ENCODE measurements at places on chromosomes 7 and 10.

- no peak for ATAC-seq
Measured at GRCh38 chr10:72323771-72324191, 30.9 kb downstream of the DNAJB12 start.

DNA sequence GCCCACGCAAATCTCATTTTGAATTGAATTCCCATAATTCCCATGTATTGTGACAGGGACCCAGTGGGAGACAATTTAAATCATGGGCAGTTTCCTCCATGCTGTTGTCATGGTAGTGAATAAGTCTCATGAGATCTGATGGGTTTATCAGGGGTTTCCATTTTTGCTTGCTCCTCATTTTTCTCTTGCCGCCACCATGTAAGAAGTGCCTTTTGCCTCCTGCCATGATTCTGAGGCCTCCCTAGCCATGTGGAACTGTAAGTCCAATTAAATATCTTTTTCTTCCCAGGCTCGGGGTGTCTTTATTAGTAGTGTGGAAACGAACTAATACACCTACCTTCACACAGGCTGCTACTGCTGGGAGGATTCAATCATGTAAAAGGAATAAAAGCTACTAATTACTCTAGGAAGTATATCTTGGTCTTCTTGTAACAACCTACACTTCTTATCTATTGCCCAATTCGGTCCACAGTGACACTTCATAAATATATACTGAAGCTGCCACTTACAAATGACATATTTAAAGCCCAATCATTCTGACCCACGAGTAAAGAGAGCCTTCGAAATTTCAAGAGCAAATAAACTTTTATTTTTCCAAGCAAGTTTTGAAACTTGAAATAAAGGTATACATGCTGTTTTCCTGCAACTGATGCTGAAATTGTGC, 100.3 kb upstream of the ASAH2 start:
- no peak for ATAC-seq

GRCh38 chr10:95346715-95347401, 56.1 kb upstream of the PDLIM1 start:
- no peak for ATAC-seq

DNA sequence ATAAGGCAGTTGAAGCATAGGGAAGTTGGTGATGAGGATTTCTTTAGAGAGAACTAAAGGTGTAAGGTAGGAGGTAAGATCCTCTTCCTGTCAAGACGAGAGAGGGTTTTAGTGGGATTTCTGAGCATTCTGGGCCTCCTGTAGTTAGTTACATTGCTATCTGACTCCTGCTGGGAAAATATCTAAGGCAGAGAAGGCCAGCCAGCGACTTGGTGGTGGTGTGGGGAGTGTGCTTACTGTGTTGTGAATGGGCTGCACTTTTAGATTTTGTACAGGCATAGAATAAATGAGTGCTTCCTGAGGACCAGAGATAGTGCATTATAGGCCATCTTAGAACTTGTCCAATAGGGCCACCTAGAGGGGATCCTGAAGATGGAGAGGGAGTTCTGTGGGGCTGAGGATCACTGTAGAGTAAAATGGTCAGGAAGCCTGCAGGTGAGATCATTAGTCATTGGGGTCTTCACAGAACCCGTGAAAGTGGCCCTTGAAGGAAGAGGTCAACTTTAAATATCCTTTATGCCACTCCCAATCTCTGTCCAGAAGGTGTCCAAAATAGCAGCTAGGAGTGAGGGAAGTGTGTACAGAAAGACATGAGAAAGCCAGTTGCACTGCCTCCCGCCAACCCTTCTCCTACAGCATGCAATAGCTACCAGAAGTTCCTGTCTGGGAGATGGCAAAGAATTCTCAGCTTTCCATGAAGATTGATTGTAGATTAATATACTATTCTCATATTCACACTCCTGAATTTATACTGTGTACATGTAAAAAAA, 266.6 kb downstream of the POLR1F start:
- no peak for ATAC-seq

DNA sequence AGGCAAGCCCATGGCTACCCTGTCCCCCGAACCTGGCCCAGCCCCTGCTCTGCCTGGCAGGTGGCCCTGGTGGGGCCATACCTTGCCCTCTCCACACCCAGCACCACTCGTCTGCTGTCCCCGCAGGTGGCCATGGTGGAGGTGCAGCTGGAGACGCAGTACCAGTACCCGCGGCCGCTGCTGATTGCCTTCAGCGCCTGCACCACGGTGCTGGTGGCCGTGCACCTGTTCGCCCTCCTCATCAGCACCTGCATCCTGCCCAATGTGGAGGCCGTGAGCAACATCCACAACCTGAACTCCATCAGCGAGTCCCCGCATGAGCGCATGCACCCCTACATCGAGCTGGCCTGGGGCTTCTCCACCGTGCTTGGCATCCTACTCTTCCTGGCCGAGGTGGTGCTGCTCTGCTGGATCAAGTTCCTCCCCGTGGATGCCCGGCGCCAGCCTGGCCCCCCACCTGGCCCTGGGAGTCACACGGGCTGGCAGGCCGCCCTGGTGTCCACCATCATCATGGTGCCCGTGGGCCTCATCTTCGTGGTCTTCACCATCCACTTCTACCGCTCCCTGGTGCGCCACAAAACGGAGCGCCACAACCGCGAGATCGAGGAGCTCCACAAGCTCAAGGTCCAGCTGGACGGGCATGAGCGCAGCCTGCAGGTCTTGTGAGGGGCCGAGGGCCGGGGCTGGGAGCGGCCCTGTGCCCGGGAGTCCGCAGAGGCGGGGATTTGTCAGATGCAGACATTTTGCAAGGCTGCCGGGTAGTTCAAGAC, 13.2 kb downstream of the ORAI2 start:
- no peak for ATAC-seq

DNA sequence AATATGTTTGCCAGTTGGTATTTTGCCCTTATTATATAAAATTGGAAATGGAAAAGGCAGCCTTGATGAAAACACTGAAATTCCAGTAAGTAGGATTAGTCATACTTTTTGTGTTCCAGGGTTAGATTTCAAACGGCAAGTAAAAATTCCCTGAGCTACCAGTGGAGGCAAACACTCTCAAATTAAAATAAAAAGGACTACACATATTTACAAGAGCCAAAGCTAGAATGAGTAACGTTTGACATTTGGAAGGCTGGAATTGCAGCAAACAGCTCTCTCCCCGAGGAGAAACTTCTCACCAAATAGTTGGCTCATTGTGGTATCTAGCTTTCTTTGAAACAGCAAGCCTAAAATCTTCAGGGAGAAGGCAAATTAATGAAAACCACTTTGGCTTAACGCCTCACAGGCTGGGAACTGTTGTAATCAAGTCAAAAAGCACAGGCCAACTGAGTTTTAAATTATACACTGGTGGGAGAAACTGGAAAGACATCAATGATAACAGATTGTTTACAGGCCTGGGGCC, 288.4 kb downstream of the SNX13 start:
- no peak for ATAC-seq

- ATAC-seq: no peak
Measured at GRCh38 chr7:155124706-155125105, 54.6 kb downstream of the HTR5A start.

- no peak for ATAC-seq
Measured at GRCh38 chr7:83821866-83822265, 172.9 kb upstream of the SEMA3E start.

DNA sequence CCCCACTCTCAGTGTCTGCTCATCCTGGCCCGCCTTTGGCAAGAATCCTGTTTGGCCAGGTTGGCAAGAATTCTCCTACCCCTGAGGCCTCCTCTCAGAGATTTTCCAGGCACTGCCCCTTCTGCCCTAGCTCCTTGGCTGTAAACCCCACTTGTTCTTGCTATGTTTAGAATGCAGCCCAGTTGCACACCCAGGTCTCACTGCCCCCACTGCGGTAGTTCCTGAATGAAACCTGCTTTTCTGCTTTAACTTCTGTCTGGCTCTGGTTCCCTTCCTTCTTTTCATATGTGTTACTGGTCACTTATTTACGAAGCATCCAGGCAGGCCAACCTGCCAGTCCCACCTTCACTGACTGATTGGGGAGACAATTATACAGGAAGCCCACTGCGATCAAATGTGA, 576.9 kb downstream of the GLRX3 start:
- ATAC-seq: no peak

DNA sequence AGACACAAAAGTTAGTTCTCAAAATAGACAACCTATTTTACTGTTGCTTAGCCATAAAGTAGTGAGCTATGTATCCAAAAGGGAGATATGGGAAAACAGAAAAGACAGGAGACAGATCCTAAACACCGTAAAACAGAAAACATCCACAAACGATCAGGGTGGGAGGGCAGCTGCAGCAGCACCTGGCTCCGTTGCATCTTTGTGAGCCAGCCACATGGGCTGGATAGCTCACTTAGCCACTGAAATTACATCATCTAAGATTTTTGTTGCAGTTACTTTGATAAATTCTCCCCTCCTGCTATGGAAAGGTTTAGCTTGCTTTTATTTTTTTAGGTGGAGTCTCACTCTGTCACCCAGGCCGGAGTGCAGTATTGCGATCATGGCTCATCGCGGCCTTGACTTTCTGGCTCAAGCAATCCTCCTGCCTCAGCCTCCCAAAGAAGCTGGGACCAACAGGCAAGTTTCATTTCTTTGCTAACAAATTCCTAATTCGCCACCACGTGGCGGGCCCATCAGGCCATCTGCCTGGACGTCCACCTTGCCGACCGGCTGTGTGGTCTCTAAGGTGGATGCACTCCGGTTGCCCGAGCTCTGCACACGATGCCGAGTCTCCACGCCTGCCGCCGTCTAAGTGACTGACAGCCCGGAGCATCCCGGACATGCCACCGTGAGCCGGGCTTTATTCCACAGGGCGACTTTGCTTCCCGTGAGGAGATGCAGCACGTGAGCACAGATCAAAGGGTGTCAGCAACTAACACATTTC, 159.8 kb downstream of the DIP2C start:
- ATAC-seq: no peak

DNA sequence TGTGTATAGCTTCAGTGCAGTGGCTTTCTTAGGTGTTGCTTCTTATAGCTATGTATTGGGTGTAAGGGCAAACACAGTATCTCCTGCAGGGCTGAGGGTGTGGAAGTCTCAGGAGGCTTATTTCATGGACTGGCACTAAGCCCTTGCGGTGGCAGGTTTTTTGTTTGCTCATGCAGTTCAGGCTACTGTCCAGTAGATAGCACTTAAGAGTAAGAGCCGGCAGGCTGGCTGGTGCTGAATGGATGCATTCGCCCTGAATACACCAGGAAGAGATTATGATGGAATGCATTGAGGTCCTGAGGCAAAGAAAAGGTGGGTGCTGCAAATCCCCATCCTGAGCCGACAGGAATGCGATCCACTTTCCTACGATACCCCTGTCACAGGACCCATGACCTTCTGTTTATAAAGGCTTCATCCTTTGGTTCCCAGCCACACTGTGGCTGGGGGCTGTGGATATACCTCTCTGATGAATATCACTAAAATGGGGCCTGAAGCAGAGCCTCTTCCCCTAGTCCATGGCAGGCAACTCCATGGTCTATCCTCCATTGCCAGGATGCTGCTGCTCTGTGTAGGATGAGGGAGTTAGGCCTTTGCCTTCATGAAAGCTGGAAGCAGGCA, 44.9 kb downstream of the ANXA8 start:
- peak; percentile 97 for ATAC-seq

DNA sequence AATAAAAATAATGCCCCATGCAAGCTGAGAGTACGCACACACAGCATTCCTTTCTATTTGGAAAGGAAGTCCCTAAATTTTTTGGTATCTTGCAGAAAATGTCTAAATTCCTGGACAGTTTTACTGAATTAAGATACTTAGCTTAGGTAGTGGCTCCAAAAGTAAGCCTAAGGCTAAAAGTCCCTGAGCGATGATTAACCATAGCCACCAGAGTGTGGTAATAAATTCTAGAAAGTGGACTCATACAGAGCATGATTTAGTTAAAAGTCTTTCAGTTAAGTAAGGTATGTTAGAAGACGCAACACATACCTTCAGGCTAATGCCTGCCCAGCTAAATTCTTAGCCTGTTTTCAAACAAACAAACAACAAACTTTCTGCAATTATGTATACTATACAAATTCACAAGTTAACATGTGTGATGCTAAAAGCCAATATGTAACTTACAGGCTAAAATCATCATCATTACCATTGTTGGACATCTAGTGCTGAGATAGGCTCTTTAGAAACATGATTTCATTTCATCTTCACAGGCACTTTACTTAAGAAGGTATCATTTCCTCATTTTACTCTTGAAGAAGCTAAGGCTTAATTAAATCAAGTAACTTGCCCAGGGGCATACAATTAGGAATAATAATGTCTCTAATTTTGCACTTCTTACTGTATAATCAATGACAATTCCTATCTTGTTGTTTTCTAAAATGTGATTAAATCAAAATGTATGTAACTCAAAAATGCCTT, 261.4 kb upstream of the YAE1 start:
- no peak for ATAC-seq

DNA sequence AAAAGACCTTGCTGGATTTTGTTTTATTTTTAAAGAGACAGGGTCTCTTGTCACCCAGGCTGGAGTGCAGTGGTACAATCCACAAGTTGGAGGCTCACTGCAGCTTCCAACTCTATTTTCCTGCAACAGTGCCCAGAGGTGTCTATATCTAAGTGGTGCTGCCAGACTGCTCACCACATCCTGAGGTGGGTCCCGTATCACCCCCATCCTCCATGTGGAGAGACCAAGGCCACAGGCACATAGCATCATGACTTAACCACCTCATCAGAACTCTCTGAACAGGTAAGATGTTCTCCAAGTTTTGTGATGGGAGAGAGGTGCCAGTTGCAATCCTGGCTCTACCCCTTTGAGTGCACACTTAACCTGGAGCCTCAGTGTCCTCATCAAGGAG, 98.2 kb downstream of the RNF216 start:
- no peak for ATAC-seq

DNA sequence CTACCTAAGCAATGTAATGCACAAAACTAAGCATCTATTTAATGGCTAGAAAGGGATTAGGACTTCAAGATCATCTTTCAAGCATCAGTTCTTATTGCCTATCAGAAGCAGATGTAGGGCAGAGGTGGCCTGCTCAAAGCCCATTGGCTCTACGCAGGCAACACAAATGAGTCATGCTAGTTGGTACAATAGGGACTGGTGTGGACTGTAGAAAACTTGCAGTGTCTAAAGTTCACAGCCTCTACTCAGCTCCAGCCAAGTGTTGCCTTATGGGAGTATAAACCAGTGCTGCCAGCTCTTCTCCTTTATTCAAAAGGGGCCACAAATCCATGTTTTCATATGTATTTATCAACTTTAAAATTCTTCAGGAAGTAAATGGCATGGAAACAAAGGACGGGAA, 31.7 kb downstream of the ASAH2 start:
- ATAC-seq: no peak

GRCh38 chr7:25262586-25262985, 34.3 kb upstream of the NPVF start:
- ATAC-seq: no peak

- ATAC-seq: no peak
Measured at GRCh38 chr10:89625041-89625765, 19.8 kb downstream of the PANK1 start.

- ATAC-seq: no peak
Measured at GRCh38 chr7:15317215-15317614, 244.6 kb downstream of the AGMO start.

GRCh38 chr7:95205665-95206225, 118.6 kb downstream of the PON1 start:
- no peak for ATAC-seq

DNA sequence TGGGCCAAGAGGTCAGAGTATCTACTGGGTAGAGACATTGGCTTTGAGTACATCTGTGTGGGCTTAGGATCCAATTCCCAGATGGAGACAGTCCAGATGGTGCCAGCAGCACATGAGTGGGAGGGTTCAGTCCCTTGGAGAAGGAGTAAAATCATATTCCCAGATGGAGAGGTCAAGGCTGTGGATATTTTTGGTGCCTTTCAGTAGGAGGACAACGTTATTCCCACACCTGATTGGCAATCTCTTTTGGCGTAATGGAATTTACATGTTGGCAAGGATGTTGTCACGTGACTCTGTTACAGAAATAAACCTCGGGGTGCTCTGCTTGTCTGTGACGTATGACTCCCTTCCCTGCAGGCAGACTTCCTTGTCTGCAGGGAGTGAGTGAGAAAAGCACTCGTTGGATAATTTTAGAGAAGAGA, 27.6 kb downstream of the NPS start:
- ATAC-seq: no peak
